ENCODE measurements at places on chromosomes 6 and 20.

DNA sequence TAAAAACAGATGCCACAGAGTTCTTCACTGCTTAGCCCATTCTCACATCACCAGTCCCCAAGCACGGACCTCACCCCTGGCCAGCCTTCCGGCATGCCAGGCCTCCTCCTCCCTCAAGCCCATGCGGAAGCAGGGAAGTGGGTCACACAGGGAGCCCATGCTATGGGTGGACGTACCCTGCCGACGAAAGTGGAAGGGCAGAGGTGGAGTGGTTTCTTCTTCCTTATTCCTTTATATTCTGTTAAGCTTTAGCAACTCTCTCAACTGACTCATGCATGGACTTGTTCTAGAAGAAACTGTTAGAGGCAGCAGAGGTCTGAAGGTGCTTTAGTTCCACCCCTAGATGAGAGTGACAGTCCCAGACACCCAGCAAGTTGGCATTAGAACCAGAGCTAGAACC is 118.6 kb downstream of the LY86 start:
- DNase-seq: no peak

DNA sequence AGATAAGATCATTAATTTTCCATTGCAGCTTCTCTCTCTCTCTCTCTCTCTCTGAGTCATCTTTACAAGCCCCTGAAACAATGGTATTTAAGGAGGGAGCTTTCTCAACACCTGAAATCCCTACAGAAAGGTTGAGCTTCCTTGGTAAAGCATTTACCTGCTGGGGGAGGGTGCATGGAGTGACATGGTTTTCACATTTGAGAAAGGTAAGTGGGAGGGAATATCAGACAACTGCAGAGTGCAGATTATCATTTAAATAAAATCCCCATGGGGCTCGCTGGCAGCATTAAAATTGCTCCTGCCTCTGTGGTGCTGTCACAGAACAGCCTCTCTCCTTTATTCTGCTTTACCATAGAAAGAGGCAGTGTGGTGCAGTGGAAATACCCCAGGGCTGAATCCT is 10.3 kb upstream of the PDYN start:
- DNase-seq: no peak

DNA sequence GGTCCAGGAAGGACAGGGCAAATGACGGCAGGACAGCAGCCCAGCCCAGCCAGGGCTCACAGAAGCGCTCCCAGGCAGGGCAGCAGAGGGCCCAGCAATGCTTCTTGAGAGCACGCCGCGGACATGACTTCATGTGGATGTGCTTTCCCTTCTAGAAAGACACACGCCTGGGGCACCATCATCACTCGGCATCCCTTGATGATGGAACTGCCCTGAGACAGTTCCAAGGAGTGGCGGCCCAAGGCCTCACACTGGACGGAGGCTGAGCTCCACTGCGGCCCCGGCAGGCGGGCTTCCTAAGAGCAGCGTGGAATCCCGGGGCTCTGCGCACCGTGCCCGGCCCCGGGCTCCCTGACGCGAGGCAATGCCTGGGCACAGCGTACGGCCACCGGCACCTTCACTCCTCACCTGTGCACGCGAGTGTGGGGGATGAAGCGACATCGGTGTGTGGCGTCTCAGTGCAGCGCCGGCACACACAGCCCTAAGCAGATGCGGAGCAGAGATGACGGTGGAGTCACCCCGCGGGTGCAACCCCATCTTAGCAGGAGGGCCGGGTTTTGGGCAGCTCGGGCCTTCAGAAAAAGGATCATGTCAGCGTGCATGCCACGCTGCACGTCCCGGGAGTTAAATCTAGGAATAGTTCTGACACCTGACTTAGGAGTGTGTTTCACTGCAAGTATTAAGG is 86.6 kb downstream of the THBS2 start:
- DNase-seq: no peak

GRCh38 chr20:9506964-9507369 is 7.4 kb upstream of the LAMP5 start:
- DNase-seq: no peak

DNA sequence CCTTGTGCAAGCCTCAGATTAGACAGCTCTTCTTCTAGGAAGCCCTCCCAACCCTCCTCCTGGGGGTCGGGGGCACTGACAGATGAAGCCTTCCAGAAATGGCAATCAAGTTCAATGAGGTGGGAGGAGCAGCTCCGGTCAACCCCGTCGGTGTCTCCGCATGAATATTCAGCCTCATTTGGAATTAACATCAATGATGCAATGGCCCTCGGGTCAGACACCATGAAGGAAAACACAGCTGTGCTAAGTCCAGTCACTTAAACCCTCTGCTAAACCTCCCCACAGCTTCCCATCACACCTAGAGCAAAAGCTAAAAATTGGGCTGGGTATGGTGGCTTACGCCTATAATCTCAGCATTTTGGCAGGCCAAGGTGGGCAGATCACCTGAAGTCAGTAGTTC is 36.5 kb downstream of the ZNF217 start:
- DNase-seq: no peak

DNA sequence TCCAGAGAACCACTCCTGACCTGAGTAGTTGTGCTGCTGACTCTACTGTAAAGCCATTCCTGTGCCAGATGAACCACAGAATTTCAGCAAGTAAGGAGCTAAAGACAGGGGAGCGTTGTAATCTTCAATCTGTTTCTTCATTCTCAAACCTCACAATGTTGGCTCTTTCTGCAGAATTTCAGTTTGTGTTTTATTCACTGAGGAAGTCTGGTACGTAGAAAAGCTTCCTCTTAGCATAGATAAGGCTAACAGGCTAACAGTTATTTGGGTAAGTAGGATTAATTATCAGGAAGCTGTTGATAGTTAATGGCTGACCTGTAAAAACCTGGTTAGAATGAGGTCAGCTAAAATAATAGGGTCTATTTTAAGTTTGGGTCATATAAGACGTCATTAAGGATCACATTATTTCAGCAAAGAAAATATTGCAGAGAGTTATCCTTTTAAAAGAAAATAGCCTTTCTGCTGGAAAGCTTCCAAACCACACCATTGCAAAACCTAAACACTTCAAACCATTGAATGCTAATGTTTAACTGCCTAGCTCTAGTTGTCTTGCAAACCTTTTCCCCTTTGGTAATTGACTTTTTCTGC is 14.1 kb upstream of the TENT5A start:
- DNase-seq: no peak

GRCh38 chr6:130937942-130938604 is 110.9 kb downstream of the SMLR1 start:
- no peak for DNase-seq

DNA sequence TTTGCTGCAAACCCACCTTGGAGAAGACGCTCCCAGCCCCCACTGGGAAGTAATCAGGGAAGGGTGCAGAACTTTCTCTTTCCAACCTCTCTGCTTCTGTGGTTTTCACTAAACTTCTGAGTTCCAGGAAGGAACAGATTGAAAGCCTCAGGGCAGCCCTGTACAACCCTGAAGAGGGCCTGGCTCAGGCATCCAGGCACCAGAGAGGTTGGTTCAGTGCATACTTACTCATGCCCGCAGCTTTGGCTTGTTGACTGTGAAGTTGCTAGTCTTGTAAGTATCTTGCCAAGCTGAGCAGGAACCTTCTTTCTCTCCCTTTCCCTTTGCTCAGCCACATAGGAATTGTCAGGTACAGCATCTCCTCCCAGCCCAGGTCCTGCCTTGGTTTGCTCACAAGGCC is 272.2 kb upstream of the FOXQ1 start:
- DNase-seq: no peak

GRCh38 chr6:110467566-110468140 is 8.8 kb downstream of the SLC22A16 start:
- no peak for DNase-seq

- DNase-seq: no peak
These were observed 45.1 kb downstream of the OGFRL1 start for GRCh38 chr6:71333697-71334096.

- DNase-seq: no peak
These were observed 297.5 kb downstream of the ADGB start for GRCh38 chr6:146896062-146896813.

- no peak for DNase-seq
These were observed 241.4 kb downstream of the EPHA7 start for GRCh38 chr6:93177918-93178317.

DNA sequence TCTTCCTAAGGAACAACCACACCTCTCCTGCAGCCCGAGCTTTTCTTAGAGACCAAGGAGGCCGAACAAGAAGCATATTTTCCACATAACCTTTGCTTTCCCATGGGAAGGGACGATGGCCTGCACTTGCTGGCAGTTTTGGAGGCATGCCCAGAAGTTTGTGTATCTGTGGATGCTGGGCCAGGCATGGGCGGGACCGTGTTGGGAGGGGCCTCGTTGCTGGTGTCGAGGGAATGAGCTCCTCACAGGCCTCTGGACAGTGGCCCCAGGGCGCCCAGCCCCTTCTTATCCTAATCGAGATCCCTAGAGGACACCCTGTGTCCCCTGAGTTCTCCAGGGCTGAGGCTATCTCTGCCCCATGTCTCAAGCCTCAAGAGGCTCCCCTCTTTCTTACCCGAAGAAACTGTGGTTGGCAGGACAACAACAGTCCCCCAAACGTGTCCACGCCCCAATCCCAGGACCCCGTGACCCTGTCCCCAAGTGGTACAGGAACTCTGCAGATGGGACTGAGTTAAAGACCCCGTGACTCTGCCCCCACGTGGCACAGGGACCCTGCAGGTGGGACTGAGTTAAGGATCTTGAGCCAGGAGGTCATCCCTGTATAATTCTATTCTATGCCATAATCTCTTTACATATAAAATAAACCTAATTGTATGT is 99.5 kb upstream of the BHLHE23 start:
- no peak for DNase-seq

- DNase-seq: no peak
These were observed 210.3 kb upstream of the TSHZ2 start for GRCh38 chr20:52761867-52762266.

GRCh38 chr6:36594816-36595643 is 868 bp downstream of the SRSF3 start:
- no peak for DNase-seq

DNA sequence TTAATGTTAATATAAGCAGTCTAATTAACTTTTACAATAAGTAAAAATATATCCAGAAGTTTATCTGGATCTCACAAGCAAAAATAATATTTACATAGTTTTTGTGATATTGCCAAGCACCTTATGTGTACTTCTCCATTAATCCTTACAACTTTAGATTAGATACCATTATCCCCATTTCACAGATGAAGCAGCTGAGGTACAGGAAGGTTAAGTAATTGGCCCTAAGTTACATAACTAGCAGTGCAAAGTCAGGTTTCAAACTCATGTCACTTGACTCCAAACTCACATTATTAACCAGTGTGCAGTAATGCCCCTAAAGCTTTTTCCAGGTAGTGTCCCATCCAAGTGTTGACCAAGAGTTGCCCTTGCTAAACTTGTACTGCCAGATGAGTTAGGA is 248.6 kb upstream of the STXBP5 start:
- no peak for DNase-seq

- no peak for DNase-seq
These were observed 9.1 kb upstream of the ZBTB2 start for GRCh38 chr6:151400473-151400872.

- no peak for DNase-seq
These were observed 641 bp downstream of the TCF15 start for GRCh38 chr20:609371-609964.

DNA sequence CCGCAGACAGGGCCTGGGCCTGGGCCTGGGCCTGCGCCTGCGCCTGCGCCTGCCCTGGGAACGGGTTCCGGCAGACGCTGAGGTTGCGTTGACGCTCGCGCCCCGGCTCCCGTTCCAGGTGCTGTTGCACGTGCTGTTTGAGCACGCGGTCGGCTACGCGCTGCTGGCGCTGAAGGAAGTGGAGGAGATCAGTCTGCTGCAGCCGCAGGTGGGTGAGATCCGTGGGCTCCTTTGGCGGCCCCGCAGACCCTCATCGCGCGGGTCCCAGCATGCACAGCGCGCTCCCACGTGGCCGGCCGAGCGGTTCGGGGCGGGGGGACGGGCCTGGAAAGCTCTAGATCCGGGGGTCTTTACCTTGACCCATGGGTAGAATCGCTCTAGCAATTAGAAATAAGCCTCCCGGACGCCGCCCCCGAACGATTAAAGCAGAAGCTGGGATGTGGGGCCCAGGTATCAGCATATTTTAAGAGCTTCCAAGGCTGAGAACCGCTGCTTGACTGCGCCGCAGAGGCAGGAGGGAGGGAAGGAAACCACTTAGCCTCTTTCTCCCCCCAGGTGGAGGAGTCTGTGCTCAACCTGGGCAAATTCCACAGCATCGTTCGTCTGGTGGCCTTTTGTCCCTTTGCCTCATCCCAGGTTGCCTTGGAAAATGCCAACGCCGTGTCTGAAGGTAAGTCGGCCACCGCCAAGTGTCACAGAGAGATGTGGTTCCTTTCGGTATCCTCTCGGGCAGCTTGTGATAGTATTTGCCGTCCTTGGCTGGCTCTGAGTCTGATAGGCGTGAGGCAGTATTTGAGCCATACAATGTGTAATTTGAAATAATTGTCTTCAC is 508 bp downstream of the NOP56 start:
- no peak for DNase-seq

- DNase-seq: no peak
These were observed 11.6 kb downstream of the AURKA start for GRCh38 chr20:56380375-56380774.

- DNase-seq: no peak
These were observed 17.8 kb upstream of the ZNF217 start for GRCh38 chr20:53611449-53611894.

DNA sequence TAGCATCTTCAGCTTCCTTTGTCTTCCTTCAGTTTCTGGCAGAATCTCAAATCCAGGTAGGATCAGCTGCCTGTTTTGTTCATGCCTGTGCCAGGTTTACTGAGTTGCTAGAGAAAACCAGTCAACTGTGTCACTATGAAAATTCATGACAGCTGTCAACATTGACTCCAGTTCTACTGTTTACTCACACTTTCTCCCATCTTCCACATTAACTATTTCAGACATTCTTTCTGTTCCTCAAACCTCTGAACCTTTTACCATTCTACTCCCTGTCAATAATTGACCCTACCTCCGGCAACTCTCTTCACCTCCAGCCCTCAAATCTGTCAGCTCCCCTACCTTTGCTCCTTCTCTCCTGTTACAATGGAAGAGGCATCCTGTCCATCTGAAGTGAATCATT is 8.5 kb downstream of the ENPP4 start:
- no peak for DNase-seq

- DNase-seq: no peak
These were observed 129.1 kb upstream of the DOK5 start for GRCh38 chr20:54346276-54346675.

Data from activated T-helper 1 cell treated with anti-CD3 and anti-CD28 coated beads, Interleukin-2, amount 50 U/mL, for 16 hours (primary cell).